ENCODE measurements at places on chromosomes 6 and 20.
A peak's percentile ranks its signal among the peaks of the same experiment; 100 is the strongest.

DNA sequence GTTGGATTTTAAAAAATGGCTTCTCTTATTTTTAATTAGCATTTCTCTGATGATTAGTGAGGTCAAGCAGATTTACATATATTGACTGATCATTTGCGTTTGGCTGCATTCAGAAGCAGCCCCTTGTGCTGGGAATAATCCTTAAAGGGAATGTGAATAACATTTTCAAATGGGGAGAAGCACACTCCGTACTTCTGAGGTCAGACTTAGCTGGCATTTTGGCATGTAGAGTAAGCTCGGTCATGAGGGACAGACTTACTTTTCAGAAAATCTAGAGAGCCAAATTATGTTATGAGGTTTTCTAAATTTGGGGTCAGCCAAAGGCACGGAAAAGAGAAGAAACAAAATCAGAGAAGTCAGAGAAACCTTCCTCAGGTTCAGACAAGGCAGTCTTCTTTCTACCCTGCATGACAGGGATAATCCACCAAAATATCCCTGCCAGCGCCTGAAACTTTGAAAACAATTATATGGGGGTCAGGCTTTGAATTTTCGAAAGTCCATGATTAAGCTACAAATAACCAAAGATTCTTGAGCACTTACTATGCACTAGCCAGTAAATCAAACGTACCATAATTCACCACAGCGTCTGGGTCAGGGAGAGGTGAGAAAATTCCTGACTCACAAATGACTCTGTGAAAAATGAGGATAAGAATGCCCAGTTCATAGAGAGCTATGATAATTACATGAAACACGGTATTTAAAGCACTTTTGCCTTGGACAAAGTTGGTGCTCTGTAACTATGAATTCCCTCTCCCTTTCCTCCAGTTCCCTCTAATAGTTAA is 44.9 kb downstream of the ADAT2 start:
- DNase-seq, result no peak

DNA sequence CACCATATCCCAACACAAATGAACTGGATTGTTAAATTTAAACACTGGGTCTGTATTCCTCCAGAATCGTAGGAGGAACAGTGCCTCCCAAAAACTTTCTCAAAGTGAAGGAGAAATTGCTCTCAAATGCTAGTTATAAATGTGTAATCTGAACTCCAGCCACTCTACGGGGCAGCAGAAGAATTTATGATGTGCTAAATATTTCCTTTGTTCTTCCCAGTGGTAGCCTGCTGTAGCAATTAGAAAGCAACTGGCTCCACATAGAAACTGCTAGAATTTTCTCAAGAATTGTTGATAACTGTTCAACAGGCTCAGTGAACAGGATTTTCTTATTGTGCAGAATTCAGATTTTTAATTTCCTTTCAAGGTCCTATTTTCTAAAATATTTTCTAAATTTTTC is 49.8 kb upstream of the EYA4 start:
- no peak for DNase-seq

- peak; percentile 73 for DNase-seq
These were observed 119.1 kb upstream of the ADGRF1 start for GRCh38 chr6:47161176-47161687.

DNA sequence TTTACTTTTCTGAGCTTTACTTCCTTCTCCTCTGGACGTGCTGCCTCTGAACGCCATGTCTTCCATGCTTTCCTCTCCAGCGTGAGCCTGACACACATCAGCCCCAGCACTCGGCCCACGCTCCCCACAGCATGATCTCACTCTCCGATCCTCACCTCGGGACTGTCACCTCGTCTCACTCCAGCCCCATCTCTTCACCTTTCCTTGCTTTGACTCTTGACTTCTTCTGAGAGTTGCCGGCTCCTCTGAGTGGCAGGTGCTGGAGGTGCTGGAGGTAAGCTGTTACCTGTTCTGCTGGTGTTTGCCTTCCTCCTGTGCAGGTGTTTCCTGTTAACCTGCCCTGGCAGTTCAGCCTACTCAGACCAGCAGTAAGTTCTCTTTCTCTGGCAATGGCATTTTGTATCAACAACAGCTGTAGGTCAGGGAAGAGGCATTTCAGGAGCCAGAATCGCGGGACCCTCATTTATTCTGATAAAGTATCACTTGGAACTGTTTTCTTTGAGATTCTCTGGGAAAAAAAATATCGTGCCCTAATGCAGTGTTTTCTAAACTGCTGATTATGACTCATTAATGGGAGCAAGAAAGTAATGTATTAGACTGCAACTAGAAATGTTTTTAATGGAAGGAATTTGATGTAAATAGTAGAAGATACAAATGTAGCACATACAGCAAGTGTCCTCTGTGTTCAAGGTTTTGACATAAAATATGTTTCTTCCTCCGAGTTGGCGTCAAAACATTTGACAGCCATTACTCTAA is 106.5 kb downstream of the ARID1B start:
- DNase-seq, result no peak

DNA sequence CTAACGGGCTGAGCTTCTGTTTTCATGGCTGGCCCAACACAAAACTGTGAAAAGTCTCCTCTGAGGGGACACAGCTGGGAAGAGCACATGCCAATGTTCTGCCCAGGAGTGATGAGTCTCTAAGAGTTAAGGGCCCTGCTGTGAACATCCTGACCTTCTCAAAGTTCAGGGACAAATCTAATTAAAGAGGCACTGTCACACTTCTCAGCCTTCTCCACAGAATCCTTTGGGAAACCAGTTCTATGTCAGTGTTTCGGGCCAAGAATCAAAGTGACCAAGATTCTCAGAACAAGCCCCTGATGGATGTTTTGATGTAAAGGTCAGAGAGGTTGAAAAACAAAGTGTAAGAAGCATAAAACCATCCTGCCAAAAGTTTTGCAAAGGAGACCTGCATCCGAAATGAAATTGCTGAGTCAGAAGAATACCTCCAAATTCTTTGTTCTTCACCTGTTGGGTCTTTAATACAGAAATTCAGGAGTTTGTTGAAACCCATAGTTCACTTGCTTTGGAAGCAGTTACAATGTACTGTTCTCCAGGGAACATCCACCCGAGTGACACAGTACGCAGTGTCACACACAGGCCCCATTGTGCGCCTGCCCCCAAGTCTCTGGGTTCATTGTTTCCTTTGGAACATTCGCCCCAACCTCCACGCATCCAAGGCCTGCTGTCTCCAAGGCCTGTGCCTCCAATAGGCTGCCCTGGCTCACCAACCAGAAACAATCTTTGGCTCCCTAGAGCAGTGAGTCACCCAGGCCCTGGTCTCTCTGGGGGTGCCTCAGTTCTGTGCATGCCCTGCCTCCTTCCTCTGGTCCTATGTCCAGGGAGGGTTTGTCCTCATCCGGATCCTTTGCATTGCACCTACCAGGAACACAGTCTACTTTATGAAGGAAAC is 65.5 kb upstream of the QKI start:
- no peak for DNase-seq

GRCh38 chr6:119184008-119184648 is 105.7 kb upstream of the FAM184A start:
- no peak for DNase-seq

- no peak for DNase-seq
These were observed 767 bp downstream of the PTK6 start for GRCh38 chr20:63536241-63536977.

GRCh38 chr6:15170126-15170525 is 75.7 kb upstream of the JARID2 start:
- DNase-seq, result no peak

DNA sequence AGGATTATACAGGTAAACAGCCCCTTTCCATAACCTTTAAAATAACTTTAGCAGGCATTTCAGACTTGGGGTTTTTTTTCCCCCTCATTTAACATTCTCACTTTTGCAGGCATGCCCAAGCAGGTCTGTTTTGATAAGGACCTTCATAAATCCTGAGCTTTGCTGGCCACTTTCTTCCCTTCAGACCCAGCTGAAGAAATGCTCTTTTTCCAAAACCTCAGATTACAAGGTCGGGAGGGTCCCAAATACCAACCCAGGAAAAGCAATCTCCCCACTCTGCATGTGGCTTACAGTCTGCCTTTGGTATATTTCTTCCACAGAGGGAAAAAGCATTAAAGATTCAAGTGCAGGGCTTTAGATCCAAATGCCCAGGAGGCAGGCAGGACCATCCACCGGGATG is 6.8 kb downstream of the NFATC2 start:
- no peak for DNase-seq

- no peak for DNase-seq
These were observed 190.3 kb upstream of the CDYL start for GRCh38 chr6:4585682-4586468.

- DNase-seq, result no peak
These were observed 319.4 kb downstream of the BTBD9 start for GRCh38 chr6:38320358-38320757.

DNA sequence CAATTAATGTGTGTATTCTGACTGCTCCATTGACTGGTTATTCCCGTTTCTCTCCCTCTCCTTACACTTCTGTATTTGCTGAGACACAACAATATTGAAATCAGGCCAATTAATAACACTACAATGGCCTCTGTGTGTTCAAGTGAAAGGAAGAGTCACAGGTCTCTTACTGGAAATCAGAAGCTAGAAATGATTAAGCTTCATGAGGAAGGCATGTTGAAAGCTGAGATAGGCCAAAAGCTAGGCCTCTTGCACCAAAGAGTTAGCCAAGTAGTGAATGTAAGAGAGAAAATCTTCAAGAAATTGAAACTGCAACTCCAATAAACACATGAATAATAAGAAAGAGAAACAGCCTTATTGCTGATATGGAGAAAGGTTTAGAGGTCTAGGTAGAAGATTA is 489.5 kb upstream of the CITED2 start:
- no peak for DNase-seq

DNA sequence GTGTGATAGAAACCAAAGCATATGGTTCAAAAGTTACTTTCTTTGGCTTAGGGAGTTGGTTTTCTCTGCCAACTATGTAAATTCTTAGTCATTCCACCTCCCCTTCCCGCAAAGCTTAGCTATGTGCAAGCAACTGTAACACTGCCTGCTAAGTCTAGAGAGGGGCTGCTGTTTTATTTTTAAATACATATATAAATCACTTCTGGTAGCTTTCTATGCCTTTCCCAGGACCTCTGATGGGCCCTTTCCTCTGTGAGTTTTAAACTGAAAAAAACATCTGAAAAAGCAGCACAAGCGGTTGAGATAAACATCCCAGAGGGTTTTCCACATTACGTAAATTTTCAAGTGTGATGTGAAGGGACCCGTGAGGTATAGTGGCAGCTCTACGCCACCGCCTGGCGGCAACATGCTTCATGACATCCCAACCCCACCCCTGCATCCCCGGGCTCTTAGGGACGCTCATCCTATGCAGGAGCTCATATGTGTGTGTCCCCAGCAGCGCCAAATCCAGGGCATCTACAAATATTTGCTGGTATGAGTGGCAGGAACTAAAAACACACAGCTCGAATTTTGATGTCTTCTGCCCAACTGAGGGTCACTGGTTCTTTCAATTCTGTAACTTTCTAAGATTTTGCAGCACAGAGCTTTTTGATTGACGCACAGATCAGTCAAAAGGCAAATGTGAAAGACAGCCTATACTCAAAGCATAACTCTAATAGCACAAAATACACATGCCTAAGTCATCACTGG is 12.7 kb downstream of the SAYSD1 start:
- no peak for DNase-seq

DNA sequence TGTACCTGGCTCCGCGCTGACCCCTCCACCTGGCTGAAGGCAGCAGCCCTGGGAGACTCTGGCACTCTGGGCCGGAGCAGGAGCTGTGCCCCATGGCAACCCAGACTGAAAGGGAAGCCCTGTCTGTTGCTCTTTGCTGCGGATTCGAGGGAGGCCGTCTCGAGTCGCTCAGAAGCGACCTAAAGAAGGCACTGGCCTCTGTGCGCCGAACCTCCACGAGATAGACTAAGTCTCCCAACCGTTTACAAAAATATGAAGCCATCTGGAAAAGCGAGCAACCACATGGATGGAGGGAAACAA is 10.5 kb upstream of the TBX18 start:
- DNase-seq, result no peak

- no peak for DNase-seq
These were observed 73.2 kb upstream of the JAG1 start for GRCh38 chr20:10747019-10747418.

DNA sequence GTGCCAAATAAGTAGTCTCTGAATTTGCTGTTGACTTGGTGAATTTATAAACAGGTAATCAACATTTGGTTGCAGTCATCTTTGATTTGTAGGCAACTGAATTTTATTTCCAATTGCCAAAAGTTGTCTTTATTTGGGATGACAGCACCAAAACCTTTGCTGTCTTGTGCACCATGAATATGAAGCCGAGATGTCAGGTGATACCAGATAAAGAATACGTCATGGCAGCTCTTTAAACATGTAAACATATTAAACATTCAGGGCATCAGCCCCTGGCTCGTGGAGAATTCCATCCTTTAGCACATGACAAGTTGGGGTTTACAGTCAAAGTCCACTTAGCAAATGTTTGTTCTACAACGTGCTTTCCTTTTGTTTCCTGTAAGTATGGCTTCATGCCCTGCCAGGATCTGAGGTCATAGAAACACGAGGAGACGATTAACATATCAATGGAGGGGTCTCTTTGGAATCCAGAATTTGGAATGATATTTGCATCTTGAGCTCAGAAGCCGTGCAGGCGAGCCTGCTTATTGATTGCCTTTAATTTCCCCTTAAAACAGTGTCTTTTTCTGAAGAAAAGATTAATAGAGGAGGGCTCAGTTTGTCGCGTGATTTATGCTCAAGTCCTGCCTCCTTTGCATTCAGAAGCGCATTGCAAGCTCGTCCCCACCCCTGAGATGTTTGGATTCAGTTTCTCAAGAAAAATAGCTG is 170.2 kb upstream of the ZNF217 start:
- DNase-seq, result no peak

DNA sequence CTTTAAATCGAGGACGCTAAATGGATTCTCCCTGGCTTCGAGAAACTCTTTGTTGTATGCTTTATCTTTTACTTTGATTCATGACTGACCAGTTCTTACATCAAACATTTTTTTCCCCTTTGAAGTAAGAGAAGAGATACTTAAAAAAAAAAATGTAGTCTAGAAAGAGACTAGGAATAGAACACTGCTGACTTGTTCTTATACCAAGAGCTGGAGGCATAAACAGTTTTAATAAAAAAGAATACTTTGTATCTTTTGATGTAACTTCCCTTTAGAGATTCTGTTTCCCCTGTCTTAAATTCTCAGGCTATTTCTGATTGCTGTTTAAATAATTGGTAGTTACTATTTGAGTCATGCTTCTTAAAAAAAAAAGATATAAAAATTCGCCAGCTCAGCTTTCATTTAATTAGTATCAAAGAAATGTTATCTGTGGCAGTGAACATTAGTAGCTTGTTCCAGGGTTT is 4.8 kb downstream of the ASXL1 start:
- no peak for DNase-seq

- DNase-seq, result no peak
These were observed 132.9 kb downstream of the SCML4 start for GRCh38 chr6:107691062-107691751.

GRCh38 chr6:134347885-134348805 is 30.2 kb upstream of the SGK1 start:
- DNase-seq, result no peak

Data from HL-60 (cell line).